ENCODE measurements at places on chromosomes 7 and 10.

- no peak for DNase-seq
Measured at GRCh38 chr7:107582875-107583274, 2.8 kb downstream of the BCAP29 start.

DNA sequence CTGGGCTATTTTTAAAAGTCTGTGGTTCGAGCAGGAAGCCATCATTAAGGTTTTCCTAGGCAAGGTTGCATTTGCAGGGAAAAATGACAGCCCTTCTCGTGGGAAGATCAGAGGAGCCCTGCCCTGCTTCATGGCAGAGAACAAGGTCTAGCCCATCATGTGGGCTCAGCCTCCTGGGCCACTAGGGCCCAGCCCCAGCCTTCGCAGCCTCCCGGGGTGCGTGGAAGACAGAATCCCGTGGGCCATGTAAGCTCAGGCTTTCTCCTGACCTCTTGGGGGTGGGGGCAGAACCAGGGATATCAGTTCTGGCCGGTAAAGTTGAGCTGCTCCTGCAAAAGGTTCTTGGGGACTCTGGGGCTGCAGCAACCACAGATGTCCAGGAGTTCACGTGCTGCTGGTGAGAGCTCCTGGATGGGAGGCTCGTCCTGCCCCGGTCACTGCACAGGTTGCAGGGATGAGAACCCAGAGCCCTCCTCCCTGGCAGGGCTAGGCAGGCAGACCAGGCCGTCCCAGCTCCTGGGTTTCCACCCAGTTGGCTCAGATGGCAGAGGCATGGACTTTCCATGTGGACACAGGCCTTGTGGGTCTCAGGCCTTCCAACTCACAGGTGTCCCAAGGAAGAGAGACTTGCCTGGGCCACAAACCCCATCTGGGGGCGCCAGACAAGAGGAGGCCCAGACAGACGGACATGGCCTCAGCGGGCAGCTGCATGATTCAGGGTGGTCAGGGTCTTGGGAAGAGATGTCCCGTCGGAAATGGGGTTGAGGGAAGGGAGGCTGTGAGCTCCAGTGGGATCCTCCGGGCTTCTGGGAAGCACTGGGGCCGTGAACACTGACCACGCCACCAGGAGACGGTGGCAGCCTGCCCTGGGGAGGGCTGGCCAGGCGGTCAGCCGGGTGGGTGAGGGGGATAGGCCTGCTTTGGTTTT is 126.2 kb downstream of the NEURL1 start:
- no peak for DNase-seq

GRCh38 chr7:98394377-98394836 is 6.5 kb downstream of the BAIAP2L1 start:
- DNase-seq = no peak

- DNase-seq = no peak
Measured at GRCh38 chr7:69837387-69838068, 239.3 kb downstream of the AUTS2 start.

DNA sequence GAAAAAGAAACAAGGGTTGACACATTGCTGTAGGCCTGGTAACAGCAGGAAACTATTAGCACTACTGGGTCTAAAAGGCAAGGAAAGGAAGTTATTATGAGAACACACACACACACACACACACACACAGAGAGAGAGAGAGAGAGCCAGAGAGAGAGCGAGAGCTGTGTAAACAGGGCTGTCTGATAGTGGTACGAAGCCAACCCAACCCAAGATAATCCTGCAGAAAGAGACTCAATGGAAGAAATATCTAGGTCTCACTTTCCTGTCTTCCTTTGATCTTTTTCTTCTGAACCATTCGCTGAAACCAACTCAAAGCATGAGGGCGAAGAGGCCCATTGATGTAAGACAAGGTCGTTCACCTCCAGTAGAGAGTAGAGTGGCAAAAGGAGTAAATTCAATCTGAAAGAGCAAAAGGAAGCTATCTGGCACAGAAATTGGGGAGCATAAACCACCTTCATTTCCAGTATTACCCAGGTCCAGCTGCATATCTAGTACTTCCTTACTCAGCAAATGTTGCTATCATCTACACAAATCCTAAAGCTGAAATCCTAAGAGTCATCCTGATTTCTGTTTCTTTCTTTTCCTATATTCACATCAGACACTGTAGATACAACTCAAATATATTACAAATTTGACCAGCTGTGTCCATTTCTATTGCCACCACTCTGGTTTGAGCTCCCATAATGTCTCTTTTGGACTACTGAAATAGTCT is 110.2 kb downstream of the TMEM26 start:
- DNase-seq = no peak

GRCh38 chr7:128909625-128910568 is 612 bp downstream of the KCP start:
- no peak for DNase-seq

DNA sequence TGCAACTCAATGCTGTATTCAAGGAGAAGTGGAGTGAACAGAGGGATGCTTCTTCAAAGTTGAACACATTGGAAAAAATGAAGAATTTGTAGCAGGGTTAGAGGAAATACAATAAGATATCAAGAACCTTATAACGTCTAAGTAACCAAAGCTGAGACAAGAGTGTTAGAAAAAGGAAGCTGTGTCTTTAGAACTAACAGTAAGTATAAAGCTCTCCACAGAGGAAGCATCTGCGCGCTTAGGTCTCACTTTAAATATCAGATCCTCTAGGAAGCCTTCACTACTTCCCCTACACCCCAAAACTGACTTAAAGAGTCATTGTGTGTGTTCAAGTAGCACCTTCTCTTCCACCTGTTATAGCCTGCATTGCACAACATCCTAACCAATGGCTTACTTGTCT is 43.0 kb downstream of the CH25H start:
- DNase-seq = no peak

DNA sequence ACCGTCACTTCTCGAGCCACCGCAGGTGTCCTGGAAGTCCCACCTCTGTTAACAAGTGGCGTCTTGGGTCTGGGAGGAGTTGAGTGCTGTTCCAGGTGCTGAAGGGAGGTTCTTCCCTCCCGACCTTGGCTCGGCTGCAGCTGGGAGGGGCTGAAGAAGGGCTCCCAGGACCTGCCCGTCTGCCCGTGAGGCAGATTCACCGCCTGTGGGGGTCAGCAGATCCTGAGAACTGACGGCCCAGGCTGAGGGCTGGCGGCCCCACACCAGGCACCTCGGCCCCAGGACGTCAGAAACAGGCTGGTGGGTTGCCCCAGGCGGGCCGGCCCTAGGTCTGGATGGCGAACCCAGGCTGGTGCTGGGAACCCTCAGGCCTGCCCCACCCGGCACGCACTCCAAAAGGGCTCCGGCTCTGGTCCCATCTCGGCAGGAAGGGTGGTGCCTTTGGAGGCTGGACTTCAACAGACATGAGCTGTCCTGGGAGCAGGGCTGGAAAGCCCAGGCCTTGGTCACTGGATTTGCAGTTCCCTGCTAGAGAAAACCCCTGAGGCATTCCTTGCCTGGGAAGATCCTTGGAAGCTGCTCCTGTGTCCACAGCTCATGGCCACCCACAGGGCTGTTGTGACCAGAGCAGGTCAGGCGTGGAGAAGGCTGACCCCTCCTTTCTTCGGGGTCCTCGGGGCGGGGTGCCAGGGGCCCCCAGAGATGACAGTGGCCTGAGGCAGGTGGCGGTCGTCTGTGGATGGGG is 42.6 kb upstream of the CFAP46 start:
- no peak for DNase-seq

DNA sequence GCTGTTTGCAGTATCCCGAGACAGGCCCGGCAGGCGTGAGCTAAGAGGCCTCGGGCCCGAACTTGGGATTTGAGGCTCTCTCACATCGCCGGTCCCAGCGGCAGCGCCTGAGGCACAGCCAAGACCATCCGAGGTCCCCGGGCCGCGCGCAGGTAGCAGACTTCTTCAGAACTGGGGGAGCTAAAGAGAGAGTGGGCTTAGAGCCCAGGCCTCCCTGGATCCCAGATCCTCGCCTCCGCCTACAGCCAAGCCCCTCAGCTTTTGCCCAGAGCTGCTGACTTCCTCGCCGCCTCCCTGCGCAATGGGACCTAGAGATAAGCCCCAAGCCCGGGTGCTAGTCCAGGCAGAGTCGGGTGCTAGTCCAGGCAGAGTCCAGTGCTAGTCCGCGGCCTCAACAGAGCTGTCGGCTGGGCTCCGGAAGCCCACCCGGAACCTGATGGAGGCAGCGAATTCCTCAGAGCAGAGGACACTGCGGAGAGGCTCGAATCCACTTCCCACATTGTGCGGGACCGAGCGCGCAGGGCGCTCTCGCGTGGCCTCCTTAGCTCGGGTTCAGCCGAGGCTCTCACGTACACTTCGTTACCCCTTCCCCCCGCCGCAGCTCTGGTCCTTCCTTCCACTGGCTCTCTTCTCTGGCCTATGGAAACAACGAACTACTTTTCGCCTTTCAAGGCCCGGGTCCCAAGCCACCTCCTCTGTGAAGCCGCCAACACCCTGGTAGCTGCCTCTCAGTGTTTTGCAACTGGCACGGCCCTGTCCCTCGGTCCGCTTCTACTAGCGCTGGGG is 5.8 kb downstream of the LBX1 start:
- DNase-seq = no peak

DNA sequence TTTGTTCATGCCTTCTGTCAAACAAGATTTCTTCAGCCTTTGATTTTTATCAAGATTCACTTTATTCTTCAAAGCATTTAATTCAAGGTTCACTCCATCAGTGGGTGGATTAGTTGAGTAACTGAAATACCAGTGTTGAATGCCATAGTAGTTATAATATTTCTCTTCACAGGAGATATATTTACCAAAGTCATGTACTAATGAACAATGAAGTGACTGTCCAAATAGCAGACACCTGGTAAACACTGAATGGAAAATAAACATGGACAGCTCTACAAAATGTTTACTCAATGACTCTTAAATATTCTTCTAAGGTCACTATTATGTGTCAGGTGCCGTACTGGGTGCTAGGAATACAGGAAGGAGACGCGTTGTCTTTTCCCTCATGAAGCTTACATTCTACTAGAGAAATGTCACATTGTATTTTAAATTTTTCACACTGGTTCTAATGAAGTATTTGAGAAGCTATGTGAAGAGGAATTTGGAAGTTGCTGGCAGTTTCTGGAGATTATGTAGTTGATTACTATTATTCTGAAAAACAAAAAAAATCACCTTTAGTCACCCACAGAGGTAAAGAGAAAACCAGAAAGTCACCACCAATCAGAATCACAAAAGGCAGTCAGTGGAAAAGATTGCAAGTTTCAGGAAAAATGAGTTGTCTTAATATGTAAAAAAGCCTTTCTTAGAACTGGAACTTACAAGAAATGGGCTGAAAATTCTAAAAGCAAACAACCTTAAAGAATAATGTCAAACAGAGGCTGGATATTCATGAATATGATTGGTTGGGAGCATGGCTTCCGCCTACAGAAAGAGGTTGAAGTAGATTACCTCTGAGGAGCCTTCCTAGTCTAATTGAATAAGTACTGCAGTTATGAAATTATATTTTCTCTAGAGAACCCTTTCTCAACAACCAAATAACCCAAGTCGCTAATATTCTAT is 84.5 kb downstream of the RTKN2 start:
- no peak for DNase-seq

DNA sequence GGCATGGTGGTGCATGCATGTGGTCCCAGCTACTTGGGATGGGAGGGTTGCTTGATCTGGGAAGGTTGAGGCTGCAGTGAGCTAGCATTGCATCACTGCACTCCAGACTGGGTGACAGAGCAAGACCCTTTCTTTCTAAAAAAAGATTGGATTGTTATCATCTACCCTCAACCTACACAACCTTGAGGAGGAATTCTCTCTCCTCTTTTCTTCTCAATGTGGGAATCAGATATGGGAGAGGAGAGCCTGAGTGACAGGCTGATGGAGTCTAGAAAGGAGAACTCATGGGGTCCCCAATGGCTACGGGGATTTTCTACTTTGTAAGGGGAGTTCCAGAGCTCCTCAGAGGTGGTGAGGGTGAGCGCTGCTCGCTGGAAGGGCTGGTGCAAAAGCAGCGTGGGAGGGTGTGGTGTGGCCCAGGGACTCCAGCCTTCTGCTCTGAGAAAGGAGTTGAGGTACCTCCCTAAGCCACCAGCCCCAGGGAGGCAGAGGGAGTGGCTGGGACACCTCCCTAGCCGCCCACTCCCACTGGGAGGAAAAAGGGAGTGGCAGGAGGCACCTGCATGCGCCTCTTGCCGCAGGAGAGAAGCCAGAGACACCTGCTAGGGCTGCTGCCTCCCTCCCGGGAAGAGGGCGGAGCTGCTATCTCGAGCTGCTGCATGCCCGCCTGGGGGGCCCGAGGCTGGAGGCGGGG is 48.4 kb downstream of the GATA3 start:
- peak; percentile 27 for DNase-seq

GRCh38 chr7:94908323-94909178 is 1.2 kb downstream of the PPP1R9A start:
- DNase-seq = no peak

DNA sequence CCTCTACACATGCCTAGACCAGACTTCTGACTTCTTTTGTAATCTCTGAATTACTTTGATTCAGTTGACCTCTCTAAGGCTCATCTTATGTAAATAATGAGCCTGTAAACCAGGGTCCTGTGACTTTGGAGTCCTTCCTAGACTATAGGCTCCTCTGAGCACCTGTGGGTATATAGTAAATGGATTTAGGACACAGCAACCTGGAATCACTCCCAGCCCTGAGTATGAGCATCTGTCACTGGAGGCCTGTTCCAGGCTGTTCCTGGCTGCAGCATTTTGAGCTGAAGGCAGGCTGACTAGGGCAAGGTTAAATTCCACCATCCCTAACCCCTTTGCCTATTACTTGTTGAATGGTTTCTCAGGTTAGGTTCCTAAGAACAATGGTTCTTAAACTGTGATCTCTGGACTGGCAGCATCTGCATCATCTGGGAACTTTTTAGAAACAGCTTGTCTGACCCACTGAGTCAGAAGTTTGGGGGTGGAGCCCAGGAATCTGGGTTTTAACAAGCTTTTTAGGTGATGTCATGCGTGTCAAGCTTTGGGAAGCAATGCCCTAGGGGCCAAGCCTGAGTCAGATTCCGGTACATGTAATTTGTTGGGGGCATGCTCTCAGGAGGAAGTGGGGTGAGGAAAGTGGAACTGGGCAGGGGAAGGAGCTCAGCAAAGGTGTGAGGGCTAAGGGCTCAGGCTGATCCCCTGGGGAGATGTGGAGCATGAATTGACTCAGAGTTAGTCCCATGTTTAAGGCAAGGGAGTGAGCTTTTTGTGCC is 28.2 kb downstream of the MINDY4 start:
- DNase-seq = no peak

All from lower leg skin (tissue), 4 donors.